Stimulated activated CD8-positive, alpha-beta memory T cell treated with anti-CD3 and anti-CD28 coated beads, Interleukin-12 subunit alpha, Interleukin-12 subunit beta, amount 100 ng/mL, for 1 hour (primary cell): ENCODE measurements at places on chromosomes 16 and 17.

DNA sequence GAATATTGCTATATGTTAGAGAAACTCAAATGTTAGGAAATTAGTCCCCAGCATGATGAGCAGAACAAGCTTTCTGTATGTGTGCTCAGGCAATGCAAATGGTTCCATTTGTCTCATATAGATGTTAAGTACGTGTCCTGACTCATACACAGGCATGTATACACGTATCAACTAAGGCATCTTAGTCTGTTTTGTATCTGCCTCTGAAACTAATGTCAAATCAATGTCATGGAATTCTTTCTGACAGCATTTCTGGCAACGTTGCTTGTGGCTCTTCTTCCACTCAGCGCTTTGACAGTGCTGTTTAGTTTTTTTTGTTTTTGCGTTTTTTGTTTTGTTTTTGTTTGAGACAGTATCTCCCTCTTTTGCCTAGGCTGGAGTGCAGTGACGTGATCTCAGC is 111.9 kb downstream of the CNTNAP4 start:
- DNase-seq, result no peak

DNA sequence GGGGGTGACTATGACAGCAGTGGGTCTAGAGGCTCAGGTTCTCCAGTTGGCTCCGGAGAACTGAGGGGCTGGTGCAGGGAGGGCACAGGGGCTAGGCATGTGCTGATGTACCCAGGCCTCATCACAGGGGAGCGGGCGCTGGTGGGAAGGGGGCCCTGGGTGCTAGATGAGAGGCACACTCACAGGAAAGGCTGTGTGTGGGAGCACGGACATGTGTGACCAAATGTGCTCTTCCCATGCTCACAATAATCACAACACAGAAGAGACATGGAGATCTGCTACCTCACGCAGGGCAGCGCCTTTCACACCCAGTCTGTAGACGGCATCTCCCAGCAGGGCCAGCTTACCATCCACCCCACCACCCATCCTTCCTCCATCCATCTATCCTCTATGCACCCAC is 17.4 kb upstream of the RASD1 start:
- no peak for DNase-seq

GRCh38 chr16:88815901-88816589 is 4.3 kb upstream of the APRT start:
- no peak for DNase-seq

DNA sequence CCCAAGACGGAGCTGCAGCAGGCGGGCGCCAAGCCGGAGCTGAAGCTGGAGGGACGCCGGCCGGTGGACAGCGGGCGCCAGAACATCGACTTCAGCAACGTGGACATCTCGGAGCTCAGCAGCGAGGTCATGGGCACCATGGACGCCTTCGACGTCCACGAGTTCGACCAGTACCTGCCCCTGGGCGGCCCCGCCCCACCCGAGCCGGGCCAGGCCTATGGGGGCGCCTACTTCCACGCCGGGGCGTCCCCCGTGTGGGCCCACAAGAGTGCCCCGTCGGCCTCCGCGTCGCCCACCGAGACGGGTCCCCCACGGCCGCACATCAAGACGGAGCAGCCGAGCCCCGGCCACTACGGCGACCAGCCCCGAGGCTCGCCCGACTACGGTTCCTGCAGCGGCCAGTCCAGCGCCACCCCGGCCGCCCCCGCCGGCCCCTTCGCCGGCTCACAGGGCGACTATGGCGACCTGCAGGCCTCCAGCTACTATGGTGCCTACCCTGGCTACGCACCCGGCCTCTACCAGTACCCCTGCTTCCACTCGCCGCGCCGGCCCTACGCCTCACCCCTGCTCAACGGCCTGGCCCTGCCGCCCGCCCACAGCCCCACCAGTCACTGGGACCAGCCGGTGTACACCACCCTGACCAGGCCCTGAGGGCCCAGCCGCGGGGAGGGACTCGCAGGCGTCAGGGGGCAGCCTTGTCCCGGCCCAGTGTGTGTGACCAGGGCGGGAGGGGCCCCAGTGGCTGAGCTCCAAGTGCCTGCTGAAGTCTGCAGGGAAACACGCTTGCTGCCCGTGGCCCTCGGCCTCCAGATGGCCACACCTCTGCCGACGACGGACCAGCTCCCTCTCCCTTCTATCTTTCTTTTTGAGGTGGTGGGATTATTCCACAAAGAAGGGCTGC is 3.4 kb downstream of the SOX8 start:
- no peak for DNase-seq

GRCh38 chr17:80204626-80205468 is 15.3 kb downstream of the SGSH start:
- DNase-seq, result no peak

DNA sequence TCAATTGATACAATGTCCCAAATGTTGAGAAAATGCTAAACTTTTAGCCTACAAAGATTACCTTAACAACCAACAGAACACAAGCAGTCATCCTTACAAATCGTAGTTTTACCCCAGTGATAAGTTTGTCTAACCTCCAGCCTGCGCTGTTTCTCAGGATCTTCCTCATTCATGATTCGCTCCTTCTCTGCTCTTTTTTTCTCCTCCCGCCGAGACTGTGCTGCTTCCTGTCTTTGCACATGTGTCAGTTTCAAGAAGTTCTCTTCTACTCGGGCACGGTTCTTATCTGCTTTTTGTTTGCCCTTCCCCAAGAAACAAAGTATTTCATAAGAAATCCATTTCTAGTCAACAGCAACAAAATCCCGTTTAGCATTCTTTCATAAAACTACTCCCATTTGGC is 10.2 kb upstream of the STRADA start:
- DNase-seq, result no peak

GRCh38 chr16:5006348-5007193 is 27.2 kb downstream of the NAGPA start:
- no peak for DNase-seq

- no peak for DNase-seq
Observed at GRCh38 chr17:67863624-67864247, 38.4 kb downstream of the BPTF start.
